NCI-H226 (cell line): ENCODE measurements at places on chromosomes 16 and 17.

GRCh38 chr16:69111216-69111875 lies 5.9 kb downstream of the HAS3 start:
- DNase-seq: no peak

DNA sequence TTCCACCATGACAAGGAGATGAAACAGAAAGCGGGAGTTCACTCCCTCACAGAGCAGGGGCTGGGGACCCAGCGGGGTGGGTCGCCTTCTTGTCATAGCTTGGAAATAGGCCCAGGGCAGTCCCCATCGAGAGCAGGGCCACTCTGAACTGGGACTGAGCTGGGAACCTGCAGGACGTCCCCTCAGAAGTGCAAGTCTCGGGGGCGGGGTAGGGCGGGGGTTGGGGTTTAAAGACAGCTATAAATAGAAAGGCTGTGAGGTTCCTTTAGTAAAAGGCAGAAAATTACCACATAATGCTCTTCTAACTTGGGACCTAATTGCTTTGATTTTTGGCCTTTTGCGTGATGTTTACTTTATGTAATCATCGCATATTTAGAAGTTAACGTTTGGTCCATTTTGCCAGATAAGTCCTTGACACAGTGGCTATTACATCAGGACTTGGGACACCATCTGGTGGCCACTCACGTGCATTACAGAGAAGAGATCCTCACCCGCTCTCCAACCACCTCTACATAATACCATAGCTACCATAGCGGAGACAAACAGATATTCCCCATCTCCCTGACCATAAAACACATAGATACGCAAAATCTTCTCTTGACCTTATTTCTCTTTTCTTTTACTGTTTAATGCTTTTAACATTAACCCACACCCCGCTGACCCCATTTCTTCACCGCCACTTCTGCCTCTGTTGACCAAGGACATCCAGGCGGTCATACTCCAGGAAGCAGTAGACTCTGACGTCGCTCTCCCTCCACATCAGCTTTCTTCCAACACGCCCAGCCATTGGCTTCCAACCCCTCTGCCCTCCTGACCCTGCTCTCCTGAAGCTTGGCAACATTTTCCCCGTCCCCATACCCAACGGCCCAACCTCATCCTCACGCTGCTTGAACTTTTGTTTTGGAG lies 27.5 kb upstream of the PIK3R6 start:
- peak; percentile 37 for DNase-seq

- DNase-seq: no peak
Measured at GRCh38 chr16:1069154-1069553, 3.4 kb upstream of the SSTR5 start.

- no peak for DNase-seq
Measured at GRCh38 chr17:72900654-72900971, 191.9 kb downstream of the SLC39A11 start.

DNA sequence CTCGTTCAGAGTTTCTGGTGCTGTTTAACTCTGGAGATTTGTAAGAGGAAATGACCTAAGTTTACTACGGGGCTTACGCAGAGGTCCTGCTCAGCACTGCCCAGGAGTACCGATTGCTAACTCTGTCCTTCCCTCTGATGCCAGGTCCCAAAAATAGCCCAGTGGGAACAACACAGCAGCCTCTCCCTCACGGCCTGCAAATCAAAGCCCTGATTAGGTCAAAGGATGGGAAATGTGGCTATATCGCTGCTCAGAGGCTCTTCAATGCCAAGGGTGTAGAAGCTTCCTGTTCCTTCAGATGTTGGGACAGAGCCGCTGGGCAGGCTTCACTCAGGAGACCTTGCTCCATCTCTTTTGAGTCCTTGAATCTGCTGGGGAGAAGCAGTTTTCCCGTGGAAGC lies 174.2 kb upstream of the KCNJ16 start:
- no peak for DNase-seq

GRCh38 chr17:4344926-4345325 lies 21.5 kb downstream of the UBE2G1 start:
- DNase-seq: no peak

DNA sequence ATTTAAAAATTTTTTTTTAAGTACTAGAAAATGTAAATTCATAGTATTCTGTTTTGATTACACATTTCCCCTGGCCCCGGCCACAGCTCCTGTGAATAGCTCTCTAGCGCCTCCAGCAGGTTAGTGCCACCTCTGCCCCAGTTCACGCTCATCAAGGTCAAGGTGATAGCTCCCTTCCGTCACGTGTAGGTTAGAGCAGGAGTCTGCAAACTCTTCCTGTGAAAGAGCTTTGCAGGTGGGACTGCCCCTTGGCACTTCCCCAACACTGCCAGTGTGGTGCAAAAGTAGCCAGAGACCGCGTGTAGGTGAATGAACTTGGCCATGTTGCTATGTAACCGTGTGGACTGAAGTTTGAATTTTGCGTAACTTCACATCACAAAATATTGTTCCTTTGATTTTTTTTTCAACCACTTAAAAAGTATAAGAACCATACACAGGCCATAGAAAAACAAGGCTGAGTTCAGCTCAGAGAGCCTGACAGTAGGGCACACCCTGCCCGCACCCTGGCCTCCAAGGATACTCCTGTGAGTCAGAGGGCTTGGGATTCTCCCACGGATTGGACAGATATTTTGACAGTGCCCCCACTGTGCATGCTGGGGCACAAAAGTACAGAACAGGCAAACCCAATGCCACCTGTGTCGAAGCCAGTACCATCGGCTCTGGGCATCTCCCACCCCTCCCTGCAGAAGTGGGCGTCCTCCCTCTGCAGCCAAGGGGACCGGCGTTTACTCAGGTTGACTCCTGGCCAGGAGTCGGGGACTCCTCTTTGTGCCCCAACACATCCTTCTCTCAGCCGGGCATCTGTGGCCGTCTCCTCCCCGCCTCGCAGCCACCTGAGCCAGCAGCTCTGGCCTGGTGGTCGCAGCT lies 92.0 kb upstream of the CHMP6 start:
- DNase-seq: no peak

DNA sequence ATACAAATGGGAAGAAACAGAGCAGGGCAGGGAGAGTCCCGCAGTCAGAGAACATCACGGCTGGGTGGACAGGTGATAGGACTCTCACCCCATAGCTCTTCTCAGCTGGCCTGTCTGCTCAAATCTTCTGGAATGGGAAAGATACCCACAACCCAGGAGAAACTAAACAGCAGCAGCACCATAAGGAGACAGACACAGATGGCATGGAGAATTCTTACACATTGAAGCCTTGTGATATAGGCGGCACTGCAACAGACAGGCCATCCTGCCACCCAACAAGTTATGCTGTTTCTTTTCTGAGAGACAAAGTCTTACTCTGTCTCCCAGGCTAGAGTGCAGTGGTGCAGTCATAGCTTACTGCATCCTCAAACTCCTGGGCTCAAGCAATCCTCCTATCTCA lies 8.6 kb upstream of the ANKRD40CL start:
- no peak for DNase-seq

GRCh38 chr16:54204756-54205155 lies 81.8 kb downstream of the IRX3 start:
- DNase-seq: no peak

DNA sequence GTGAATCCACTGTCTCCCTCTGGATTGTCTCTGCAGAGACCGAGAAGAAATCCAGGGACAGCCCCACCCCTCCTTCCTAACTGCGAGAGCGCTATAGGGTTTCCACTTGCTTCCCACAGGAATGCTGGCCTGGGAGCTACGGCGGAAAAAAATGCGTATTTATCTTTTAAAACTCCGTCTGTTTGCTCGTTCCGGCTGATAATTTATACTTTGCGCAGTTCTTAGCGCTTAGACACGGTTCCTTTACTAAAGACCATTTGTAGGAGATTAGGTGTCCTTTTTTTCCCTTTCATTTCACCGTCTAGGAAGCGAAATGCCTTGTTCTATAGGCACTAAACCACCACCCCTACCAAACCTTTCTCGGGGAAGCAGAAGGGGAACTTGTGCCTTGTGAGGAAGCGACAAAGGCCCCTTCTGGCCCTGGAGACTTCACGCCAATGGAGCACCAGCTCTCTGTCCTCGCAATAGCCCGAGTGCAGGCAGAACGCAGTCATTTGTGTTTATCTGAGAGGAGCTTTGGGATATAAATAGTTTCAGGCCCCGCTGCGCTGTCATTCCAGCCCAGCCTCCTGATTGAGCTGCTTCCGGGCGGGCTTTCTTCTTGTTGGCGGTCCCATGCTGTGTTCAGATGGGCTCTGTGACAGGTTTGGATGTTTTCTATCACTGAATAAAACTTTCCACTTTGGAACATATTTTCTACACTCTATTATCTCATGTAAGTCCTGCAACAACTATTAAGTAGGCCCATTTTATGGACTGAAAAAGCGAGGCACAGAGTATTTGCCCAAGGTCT lies 791 bp upstream of the SUPT4H1 start:
- DNase-seq: peak; percentile 45

DNA sequence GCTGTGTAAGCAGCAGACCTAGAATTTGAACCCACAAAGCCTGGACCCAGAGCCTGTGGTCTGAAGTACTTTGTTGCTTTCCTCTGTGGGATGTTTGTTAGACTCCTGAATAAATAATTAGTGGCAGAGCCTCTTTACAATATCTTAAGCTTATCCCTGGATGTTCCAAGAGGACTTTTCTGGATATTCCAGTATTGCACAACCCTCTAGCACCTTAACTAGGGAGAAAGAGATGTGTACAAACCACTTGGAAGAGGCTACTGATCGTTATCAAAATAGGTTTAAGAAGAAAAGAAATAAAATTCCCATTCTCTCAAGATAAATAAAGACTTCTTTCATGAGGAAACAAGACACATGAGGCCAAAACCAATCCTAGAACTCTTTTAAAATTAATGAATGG lies 632.4 kb downstream of the CDH11 start:
- DNase-seq: peak; percentile 34

- no peak for DNase-seq
Measured at GRCh38 chr16:77910021-77910420, 112.3 kb upstream of the CLEC3A start.

GRCh38 chr16:79623062-79623461 lies 22.5 kb upstream of the MAF start:
- DNase-seq: no peak

- DNase-seq: no peak
Measured at GRCh38 chr17:31499771-31500554, 108.5 kb downstream of the RAB11FIP4 start.
